ENCODE measurements at places on chromosomes 1 and 21. TPM values are rescaled to one million over a fixed set of nuclear protein-coding genes. Genes with fewer than 3 reads are reported as not detected.

CHI3L1 gene
- total RNA-seq: not detected

TESK2 gene
- 9.6 TPM for total RNA-seq

- no peak overlapping the region for H3K27ac ChIP-seq
- H3K4me1 ChIP-seq: no peaks in the 10 kb centered on the region
- no peak for DNase-seq
- H3K36me3 ChIP-seq: no peaks in the 10 kb centered on the region
- H3K27me3 ChIP-seq: no peaks in the 10 kb centered on the region
These were observed 69.3 kb downstream of the GLIS1 start for GRCh38 chr1:53669621-53670191.

ADPRS gene
- 5.5 TPM for total RNA-seq

LORICRIN gene
- total RNA-seq: not detected

- no peak overlapping the region for H3K4me3 ChIP-seq
- no peak overlapping the region for H3K27ac ChIP-seq
- no peaks in the 10 kb centered on the region for H3K27me3 ChIP-seq
- no peak for DNase-seq
These were observed 80.9 kb upstream of the DPYD start for GRCh38 chr1:98001764-98002163.

DNA sequence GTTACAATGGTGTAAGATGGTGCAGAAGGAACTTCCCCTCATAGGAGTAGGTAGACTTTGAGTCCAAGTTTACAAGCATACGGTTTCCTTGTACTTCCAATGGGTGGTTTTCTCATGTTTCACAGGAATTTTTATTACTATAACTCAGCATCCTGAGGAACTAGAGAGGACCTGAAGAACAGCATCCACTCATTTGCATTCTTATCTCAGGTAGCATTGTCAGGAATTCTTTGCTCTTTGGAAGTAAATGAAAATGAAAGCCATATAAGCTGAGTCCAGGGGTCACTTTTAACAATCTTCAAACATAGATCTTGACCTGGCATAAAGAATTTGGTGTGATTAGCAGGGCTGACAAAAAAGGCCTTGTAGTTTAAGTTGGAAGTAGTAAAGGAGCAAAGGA lies 34.4 kb downstream of the CLCA4 start:
- H3K4me1 ChIP-seq: no peaks in the 10 kb centered on the region
- no peaks in the 10 kb centered on the region for H3K27me3 ChIP-seq
- DNase-seq: no peak
- H3K4me3 ChIP-seq: no peak overlapping the region
- no peaks in the 10 kb centered on the region for H3K36me3 ChIP-seq
- H3K27ac ChIP-seq: no peak overlapping the region

CDC20 gene
- total RNA-seq: 22.3 TPM

AGO1 gene
- 12.3 TPM for total RNA-seq

- no peak for DNase-seq
- H3K27ac ChIP-seq: no peak overlapping the region
- H3K36me3 ChIP-seq: no peaks in the 10 kb centered on the region
- H3K4me1 ChIP-seq: no peaks in the 10 kb centered on the region
- no peak overlapping the region for H3K4me3 ChIP-seq
These were observed 130.8 kb downstream of the HFM1 start for GRCh38 chr1:91273875-91274274.

DNA sequence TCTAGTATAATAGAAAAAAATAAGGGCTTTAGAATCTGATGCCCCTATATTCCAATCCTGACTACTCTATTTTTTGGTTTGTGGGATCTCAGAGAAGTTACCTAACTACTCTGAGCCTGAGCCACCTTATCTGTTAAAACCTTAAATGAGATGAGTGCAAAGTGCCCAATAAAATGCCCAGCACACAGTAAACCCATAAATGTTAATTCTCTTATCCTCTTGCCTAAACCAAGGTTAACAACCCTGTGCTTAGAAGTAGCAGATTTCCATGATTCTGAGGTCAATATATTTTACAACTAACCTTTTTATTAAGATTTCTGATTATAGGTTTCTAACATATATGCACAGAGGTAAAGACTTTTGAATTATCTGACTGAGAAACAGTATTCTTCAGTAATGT lies 35.8 kb downstream of the DOCK7 start:
- H3K4me3 ChIP-seq: no peak overlapping the region
- peaks cover 5% of the 10 kb centered on the region for H3K4me1 ChIP-seq
- DNase-seq: no peak
- no peaks in the 10 kb centered on the region for H3K27me3 ChIP-seq

DNA sequence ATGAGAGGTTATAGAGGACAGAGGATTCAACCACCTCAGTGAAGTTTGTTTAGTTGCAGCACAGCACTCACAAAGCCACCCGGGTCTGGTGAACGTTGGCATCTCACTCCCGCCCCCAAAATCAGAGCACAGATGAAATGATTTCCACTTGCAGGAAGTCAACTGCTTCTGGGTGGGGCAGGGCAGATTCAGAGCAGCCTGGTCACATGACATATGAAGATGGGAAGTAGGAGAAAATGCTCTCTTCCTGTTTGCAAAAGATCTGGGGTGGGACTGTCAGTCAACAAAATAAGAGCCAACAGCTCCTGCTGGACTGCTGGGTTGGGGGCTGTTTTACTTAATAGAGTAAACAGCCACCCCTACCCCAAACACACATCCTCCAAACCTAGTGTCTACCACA lies 43.2 kb downstream of the LRRC71 start:
- DNase-seq: peak; percentile 45
- no peak overlapping the region for H3K27ac ChIP-seq
- peaks cover 94% of the 10 kb centered on the region for H3K36me3 ChIP-seq
- H3K4me1 ChIP-seq: no peaks in the 10 kb centered on the region

SERPINC1 gene
- 0.18 TPM for total RNA-seq

DNA sequence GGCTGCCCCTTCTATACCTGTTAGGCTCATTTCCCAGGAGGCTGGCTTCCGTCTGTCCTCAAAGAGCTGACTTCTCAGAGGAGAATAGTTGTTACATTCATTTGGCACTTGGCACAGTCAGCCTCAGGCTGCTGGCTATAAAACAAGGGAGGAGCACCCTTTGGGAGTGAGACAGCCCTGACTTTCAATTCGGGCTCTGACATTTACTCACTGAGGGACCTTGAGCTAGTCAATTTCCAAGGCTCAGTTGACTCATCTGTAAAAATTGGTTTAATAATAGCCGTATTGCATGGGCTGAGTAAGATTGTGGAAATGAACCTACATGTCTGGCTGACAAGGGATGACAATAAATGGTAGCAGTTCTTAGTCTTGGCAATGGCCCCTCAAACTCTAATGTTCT lies 13.7 kb downstream of the ALX3 start:
- no peaks in the 10 kb centered on the region for H3K27me3 ChIP-seq
- H3K27ac ChIP-seq: no peak overlapping the region
- peaks cover 84% of the 10 kb centered on the region for H3K36me3 ChIP-seq
- no peak overlapping the region for H3K4me3 ChIP-seq
- no peaks in the 10 kb centered on the region for H3K4me1 ChIP-seq
- DNase-seq: no peak

DNA sequence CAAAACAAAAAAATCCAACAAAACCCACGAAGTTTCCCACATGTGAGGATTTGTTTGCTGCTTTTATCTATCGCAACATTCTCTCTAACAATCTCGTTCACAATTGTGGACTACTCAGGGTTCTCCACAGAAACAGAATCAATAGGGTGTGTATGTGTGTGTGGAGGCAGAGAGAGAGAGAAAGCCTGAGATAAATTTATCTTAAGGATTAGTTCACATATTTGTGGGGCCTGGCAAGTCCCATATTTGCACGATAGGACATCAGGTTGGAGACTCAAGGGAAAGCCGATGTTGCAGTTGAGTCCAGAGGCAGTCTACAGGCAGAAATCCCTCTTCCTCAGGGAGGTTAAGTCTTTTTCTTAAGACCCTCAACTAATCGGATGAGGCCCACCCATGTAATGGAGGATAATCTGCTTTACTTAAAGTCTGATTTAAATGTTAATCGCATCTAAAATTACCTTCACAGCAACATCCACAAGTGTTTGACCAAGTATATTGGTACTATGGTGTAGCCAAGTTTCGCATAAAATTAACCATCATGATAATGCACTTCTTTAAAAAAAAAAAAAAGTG lies 31.7 kb downstream of the ADAMTS1 start:
- peaks cover 7% of the 10 kb centered on the region for H3K4me1 ChIP-seq
- DNase-seq: no peak
- H3K27me3 ChIP-seq: no peaks in the 10 kb centered on the region
- no peak overlapping the region for H3K27ac ChIP-seq
- H3K36me3 ChIP-seq: no peaks in the 10 kb centered on the region

GRCh38 chr1:192061556-192061955 lies 96.7 kb upstream of the RGS18 start:
- no peaks in the 10 kb centered on the region for H3K4me1 ChIP-seq
- H3K27me3 ChIP-seq: no peaks in the 10 kb centered on the region
- no peak for DNase-seq

- no peak for DNase-seq
- H3K36me3 ChIP-seq: no peaks in the 10 kb centered on the region
- H3K4me3 ChIP-seq: no peak overlapping the region
- H3K4me1 ChIP-seq: no peaks in the 10 kb centered on the region
- no peaks in the 10 kb centered on the region for H3K27me3 ChIP-seq
- no peak overlapping the region for H3K27ac ChIP-seq
These were observed 107.1 kb upstream of the PAXBP1 start for GRCh38 chr21:32878661-32879060.

DNA sequence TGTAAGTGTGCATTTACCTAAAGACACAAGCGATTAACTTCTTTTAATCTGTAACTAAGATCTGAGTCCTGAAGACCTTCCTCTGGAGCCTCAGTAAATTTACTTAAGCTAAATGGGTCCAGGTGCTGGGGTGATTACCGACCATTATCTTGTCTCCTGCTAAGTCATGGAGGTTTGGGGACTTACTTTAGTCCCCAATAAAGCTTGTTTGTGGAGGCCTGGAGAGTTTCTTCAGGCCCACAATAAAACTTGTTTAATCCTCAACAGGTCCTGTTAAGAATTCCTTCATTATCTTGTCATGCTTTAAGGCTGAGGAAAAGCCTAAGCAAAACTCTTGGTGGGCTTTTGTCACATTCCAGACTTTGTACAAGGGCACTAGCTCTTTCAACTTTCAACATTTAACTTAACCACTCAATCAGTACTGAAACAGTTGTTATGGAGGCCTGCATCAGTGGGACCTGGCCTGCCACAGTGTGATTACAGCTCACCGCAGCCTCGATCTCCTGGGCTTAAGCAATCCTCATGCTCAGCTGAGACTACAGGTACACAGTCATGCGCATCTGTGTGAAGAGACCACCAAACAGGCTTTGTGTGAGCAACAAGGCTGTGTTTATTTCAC lies 84.0 kb downstream of the FMO4 start:
- no peak for DNase-seq
- no peak overlapping the region for H3K27ac ChIP-seq
- no peaks in the 10 kb centered on the region for H3K36me3 ChIP-seq

- peak; percentile 81 for DNase-seq
- H3K27ac ChIP-seq: no peak overlapping the region
- H3K4me1 ChIP-seq: no peaks in the 10 kb centered on the region
- no peak overlapping the region for H3K4me3 ChIP-seq
These were observed 113.7 kb upstream of the SLC35F3 start for GRCh38 chr1:233790662-233791371.

DNA sequence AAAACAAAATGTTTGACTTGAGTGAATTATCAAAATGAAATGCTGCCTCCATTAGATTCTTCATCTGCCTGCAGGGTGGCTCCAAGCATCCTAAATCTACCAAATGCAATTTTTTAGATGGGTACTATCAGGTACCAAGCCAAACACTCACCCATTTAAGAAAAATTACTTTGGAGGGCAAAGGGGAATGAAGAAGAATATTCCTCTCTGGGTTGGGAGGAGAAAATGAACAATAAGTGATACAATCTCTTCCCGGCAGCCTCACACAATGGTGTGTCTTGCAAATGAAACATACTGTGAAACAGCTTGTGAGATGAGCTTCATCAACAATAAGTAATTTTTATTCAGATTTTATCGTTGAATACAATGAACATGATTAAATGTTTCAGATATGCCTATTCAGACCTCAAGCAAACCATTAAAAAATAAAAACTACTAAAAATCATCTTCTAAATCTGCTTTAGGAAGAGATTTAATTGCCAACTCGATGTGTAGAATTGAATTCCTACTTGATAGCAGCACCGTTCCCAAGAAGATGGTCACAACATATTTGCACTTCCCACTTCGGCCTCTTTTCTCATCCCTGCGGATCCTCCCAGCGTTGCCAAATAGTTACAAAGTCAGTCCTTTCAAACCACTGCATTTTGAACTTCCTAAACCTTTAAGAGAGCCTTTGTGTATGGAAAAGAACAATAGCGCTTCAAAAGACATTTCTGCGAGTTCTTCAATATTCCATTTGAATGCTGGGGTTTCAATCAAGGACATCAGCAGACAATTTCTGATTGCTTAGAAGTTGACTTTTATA lies 2.7 kb downstream of the DAB1 start:
- no peak for DNase-seq
- no peaks in the 10 kb centered on the region for H3K36me3 ChIP-seq
- peaks cover 23% of the 10 kb centered on the region for H3K4me1 ChIP-seq
- H3K27me3 ChIP-seq: peaks cover 55% of the 10 kb centered on the region
- no peak overlapping the region for H3K27ac ChIP-seq

DNA sequence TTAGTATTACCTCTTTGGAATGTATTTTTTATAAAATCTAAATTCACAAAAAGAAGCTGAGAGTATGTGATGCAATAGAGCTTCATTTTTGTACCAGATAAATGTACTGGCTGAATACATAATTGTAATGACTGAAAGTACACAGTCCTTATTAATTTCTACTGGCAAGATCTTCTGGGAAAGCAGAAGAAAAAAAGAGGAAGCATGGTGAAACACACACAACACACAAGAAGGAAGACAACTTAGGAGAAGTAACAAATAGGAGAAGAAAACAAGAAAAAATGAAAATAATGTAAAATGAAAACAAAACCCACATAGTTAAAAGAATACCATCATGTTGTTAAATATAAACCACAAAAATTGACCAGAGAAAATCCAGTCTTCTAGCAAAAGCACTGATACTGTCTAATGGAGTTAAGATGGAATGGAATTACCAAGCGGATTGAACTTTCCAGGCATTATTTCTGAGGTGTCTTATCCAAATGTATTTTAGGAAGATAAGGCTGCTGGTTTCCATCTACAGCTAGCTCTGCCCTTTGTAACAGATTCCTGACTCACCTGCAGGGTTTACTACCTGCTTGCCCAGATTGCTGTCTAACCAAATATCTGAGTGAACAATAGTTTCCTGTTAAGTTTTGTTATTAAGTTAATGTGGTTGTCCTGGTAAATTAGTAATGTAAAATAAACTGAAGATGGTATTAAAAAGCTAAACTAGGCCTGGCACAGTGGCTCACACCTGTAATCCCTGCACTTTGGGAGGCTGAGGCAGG lies 4.5 kb upstream of the COP1 start:
- H3K27ac ChIP-seq: peak overlapping the region; percentile 51
- no peaks in the 10 kb centered on the region for H3K36me3 ChIP-seq
- peak; percentile 70 for DNase-seq
- H3K4me1 ChIP-seq: peaks cover 7% of the 10 kb centered on the region
- no peak overlapping the region for H3K4me3 ChIP-seq
- no peaks in the 10 kb centered on the region for H3K27me3 ChIP-seq

- DNase-seq: peak; percentile 46
- H3K27me3 ChIP-seq: no peaks in the 10 kb centered on the region
- peak overlapping the region; percentile 15 for H3K27ac ChIP-seq
- H3K4me3 ChIP-seq: no peak overlapping the region
- peaks cover 41% of the 10 kb centered on the region for H3K4me1 ChIP-seq
These were observed 277.3 kb upstream of the FMN2 start for GRCh38 chr1:239814306-239814881.

SHCBP1L gene
- total RNA-seq: not detected

- H3K27me3 ChIP-seq: no peaks in the 10 kb centered on the region
- H3K4me3 ChIP-seq: no peak overlapping the region
- H3K36me3 ChIP-seq: no peaks in the 10 kb centered on the region
- H3K4me1 ChIP-seq: no peaks in the 10 kb centered on the region
These were observed 12.1 kb downstream of the FAM89A start for GRCh38 chr1:231027971-231028370.

AIRE gene
- total RNA-seq: 0.18 TPM
